CD4-positive, alpha-beta T cell (primary cell): ENCODE measurements at places on chromosomes 1 and 21. TPM values are rescaled to one million over a fixed set of nuclear protein-coding genes. Genes with fewer than 3 reads are reported as not detected.

DNA sequence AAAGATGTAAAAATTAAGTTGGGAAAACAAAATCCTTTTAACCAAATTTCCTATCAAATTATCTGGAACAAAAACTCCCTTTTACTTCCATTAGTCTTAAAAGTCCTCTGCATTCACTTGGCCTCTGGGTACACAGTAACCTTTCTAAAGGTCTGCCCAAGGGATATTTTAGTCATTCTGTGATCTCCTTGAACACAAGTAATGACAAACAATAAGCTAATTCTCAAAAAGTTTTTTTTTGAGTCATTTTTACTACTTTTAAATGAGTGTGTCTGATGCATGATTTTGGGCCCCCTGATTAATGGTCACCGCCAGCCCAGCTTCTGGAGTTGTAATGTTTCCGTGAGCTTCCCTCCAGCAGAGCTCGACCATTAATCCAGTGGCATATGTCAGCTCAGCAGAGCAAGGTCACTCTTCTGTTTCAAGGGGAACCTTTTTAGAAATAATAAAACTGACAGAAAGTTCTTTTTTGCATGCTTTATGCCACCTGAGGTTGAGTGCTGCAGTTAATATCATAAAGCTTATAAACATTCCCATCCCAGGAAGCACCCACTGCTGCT, 14.3 kb downstream of the SAMSN1 start:
- no peak for DNase-seq

DNA sequence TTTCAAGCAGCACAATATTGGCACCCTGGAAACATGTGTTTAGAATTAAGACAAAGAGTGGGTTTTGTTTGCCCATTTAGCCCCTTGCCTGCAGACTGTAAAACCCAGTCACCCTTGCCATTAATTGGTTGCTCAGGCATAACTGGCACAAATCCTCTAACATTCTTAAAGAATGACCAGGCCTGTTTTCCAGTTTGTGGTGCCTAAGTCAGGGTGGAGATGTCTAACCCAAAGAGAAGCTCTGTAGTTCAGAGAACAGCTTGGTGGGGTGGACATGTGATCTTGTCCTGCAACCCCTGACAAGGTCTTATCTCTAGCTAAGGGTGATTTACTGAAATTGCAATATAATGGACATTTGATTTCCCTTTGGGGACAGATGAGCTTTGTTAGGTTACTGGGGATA, 8.8 kb upstream of the ANGPTL7 start:
- DNase-seq: no peak

DNA sequence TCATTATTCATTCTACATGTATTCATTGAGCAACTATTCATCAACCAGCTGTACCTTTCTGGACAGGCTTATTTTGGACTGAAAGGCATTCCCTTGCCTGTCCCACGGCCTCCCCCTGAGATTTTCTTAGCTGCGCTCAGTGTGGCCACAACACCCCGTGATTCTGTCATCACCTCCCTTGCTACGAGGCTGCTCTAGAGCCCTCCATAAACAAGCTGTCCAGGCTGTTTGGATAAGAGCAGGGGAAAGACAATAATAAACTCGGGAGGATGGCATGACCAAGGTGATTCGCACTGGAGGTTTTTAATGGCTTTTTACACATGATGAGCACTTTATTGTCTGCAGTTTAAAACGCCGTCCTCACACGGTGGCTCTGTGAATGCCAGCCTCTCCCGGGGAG, 139.7 kb downstream of the ROR1 start:
- no peak for DNase-seq

DNA sequence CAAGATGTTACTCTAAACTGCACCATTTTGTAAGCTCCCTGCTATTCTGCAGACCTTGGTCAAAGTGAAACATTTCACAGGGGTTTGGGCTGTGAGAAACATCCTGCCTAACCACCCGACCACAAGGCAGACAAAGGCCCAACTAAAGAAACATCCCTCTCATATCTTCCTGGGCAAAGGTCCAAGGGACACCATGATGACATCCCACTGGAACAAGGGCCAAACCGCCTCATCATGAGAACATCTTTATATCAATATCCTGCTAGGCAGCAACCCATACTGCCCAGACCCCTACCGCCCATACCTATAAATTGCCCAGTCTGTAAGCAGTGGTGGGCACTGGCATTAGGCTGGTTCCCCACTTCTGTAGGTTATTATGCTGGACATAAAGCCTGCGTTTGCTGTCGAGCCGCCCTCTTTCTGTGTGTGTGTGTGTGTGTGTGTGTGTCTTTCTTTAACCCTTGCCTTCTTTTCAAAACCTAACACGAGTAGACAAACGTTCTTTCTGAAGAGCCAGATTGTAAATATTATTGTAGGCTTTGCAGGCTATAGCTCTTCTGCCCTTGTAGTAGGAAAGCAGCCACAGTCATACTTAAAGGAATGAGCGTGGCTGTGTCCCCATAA, 1.0 kb upstream of the PPIE start:
- DNase-seq: no peak

Gene LCE2B
- not detected for total RNA-seq

Gene SDF4
- total RNA-seq: 71.0 TPM

Gene KCNK2
- total RNA-seq: not detected

Gene DYNLT5
- not detected for total RNA-seq

Gene ERICH3
- total RNA-seq: not detected
